ENCODE measurements at places on chromosomes 11 and 22.

GRCh38 chr11:70498171-70498571 is 99.8 kb downstream of the CTTN start:
- DNase-seq = peak; percentile 26

GRCh38 chr11:65110354-65110861 is 1.3 kb upstream of the TM7SF2 start:
- DNase-seq = peak; percentile 83

GRCh38 chr11:77630157-77630710 is 7.4 kb downstream of the CLNS1A start:
- no peak for DNase-seq

DNA sequence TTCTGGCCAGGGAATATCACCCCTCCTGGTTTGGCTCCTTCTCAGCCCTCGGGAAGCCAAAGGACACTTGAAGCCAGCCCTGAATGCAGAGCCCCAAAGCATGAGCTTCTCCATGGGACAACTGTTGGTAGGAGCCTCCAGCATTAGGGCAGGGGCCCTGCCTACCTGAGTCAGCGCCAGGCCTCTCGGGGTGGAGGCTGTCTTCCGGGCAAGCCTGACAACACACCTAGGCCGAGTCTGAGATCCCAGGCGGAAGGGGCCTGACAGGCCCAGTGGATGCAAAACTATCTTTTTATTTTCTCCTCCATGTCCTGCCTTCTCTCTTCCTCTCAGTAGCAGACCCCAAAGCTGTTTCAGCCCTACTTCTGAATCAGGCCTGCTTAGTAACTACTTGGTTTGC is 27.6 kb downstream of the RCOR2 start:
- no peak for DNase-seq

- no peak for DNase-seq
Observed at GRCh38 chr11:3094223-3094824, 37.1 kb upstream of the CARS1 start.

DNA sequence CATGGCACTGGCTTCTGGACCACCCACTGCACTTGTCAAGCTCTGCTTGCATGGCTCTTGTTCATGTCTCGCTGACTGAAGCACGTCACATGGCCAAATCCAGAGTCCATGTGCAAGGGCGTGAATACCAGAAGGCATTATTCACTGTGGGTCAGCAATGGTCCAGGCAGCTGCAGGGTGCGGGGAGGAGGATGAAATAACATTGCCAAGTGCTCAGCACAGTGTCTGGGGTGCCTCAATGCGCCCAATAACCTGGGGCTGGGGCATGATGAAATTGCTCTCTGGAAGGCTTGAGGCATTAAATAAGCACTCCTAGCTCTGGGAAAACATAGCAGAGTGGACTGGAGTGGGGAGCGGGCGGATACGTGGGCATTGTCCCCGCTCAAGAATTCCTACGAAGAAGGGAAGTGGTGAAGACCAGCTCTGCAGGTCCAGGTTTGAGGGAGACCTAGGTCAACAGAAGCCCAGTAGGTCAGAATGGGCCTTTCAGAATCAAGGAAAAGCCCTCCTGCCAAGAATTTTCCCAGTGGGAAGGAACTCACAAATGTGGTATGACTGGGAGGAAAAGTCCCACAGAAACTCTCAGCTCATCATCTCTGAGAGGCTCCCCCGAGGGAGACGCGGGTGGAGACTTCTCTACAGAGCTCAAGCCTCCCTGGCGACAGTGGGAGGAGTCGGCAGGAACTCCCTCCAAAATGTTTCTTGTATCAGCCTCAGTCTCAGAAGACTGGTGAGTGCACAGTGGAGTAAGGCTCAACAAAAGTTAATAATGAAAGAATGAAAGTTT is 15.3 kb upstream of the ACCSL start:
- no peak for DNase-seq

- peak; percentile 68 for DNase-seq
Observed at GRCh38 chr11:11243590-11244469, 109.2 kb downstream of the CSNK2A3 start.

DNA sequence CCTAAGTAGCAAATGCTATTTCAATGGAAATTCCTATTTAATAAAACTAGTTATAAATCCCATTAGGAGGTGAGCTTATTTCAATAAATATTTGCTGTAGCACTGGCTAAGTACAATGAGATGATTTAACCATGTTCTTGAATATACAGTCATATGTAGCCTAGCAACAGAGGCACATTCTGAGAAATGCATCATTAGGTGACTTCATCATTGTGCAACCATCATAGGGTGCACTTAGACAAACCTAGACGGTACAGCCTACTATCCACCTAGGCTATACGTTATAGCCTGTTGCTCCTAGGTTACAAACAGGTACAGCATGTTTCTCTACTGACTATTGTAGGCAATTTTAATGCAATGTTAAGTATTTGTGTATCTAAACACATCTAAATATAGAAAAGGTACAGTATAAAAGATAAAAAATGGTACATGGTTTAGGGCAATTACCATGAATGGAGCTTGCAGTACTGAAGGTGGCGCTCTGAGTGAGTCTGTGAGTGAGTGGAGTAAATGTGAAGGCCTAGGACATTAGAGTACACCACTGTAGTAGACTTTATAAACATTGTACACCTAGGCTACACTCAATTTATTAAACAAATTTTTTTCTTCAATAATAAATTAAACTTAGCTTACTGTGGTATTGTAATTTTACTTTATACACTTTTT is 350.1 kb downstream of the CASP12 start:
- DNase-seq = no peak

- DNase-seq = no peak
Observed at GRCh38 chr22:33851240-33851639, 69.0 kb downstream of the LARGE1 start.

GRCh38 chr22:41242396-41243117 is 1.8 kb upstream of the CHADL start:
- no peak for DNase-seq

DNA sequence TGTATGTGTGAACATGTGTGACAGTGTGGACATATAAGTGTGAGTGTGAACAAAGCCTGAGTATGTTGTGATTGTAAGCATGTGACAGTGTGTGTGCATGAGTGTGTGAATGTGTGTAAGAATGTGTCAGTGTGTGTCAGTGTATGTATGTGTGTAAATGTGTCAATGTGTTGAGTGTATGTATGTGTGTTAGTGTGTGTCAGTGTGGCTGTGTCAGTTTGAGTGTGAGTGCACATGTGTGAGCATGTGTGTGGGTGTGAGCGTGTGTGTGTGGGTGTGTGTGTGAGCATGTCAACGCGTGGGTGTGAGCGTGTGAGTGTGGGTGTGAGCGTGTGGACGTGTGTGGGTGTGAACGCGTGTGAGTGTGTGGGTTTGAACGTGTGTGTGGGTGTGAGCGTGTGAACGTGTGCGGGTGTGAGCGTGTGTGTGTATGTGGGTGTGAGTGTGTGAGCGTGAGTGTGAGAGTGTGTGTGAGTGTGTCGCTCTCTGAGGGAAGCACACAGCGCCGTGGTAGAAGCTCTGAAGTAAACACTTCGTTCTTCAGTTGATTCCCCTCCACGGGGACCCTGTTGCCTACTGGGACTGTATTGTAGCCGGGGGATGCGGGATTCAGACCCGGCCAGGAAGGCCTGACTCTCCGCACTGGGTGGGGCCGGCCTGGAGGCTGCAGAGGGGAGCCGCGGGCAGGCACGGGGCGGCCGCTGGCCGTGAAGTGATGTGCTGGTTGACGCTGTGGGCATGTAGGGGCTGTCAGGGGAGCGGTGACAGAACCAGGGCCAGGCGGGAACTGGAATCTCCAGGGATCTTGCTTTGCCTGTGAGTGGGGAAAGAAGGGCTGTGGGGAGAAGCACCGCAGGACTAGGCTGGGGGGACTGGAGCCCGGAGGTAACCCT is 21.1 kb downstream of the RPS6KA4 start:
- DNase-seq = no peak

GRCh38 chr22:43867839-43868635 is 5.7 kb upstream of the SULT4A1 start:
- no peak for DNase-seq

- DNase-seq = no peak
Observed at GRCh38 chr11:15697437-15698236, 582.9 kb downstream of the INSC start.

DNA sequence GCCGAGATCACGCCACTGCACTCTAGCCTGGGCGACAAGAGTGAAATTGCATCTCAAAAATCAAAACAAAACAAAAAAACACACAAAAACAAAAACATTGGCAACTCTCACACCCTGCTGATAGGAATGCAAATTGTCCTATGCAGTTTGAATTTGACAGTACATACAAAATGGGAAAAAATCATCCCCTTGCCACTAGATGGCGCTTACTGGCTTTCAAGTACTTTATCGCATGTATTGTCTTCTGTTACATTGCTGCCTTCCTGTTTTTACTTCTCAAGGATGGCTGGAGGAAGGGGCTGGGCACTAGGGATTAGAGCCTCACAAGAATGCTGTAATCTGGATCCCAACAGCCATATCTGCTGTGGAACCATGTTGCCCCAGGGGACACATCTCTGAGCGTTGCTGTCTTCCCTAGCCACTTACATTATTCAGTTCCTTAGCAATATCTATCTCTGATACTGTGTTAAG is 59.4 kb upstream of the A4GALT start:
- DNase-seq = peak; percentile 68

DNA sequence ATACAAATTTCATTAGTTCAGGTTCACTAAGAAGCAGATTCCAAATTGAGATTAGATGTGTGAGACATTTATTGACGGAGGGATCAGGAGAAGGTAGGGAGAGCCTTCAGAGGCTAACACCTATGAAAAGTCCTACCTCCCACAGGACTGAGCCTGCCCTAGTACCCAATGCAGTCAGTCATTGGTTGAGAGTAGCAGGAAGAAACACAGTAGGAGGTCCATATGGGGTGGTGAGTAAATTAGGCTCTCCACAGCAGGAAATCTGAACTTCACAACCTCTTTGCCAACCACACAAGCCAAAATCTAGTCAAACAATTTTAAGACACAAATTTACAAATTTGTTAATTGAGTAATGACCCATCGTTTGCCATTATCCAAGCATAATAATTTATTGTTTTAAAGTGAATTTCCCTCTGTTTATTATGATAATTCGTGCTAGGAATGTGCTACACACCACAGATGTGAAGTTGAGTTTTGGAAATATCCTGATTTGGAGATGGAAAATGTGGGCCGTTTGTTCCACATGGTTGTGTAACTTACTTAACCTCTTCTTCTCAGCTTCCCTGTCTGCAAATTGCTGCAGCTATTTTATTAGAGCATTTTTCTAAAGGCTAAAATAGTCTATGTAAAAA is 542.1 kb downstream of the ETS1 start:
- DNase-seq = no peak

- DNase-seq = peak; percentile 33
Observed at GRCh38 chr11:103055221-103055890, 36.6 kb downstream of the DCUN1D5 start.

DNA sequence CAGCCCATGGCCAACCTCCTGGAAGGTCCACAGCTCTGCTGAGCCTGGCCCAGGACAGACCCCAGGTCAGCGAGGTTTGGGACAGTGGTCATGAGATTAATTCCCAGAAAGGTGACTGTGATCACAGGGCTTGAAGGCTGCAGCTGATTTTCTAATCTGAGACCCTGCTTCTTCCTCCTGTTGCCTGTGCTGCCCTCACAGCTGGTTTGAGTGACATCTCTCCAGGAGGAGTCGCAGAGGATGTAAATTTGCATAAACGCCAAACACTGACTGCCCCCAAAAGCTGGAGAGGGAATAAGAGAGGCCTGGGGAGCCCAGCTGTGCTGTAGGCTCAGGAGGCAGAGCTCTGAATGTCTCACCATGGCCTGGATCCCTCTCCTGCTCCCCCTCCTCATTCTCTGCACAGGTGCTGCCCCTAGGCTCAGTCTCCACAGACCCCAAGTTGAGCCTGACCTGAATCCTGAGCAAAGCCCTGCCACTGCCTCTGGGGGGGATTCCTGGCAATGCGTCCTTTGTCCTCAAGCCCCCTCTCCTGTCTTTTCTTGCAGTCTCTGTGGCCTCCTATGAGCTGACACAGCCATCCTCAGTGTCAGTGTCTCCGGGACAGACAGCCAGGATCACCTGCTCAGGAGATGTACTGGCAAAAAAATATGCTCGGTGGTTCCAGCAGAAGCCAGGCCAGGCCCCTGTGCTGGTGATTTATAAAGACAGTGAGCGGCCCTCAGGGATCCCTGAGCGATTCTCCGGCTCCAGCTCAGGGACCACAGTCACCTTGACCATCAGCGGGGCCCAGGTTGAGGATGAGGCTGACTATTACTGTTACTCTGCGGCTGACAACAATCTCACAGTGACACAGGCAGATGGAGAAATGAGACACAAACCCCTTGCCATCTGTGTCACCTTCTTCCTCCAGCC is 23.8 kb downstream of the GGTLC2 start:
- no peak for DNase-seq

DNA sequence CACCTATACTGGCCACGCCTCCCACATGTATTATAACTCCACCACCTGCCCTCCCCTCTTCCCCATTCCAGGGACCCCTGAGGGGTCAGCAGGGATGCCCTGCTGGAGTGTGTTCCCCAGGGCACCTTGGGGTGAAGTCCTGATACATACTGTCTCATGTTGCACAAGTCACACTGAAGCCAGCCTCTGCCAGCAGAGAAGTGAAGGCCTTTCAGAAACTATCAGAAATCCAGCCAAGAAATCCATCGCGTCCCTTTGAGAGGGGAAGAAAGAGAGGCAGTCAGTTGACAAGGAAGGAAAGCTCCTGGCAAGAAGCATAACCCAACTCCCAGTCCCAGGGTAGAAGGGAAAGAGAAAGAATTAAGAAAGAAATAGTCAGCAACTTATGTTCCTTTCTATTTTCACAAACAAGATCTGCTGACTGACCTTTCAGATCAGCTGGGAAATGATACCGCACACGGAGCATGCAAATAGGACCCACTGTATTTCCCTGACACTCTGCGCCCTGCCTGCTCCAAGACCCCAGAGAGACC is 45.2 kb downstream of the SC5D start:
- no peak for DNase-seq

GRCh38 chr11:120613264-120614226 is 102.0 kb downstream of the GRIK4 start:
- DNase-seq = no peak

- DNase-seq = no peak
Observed at GRCh38 chr11:46388619-46389449, 2.7 kb downstream of the CHRM4 start.

DNA sequence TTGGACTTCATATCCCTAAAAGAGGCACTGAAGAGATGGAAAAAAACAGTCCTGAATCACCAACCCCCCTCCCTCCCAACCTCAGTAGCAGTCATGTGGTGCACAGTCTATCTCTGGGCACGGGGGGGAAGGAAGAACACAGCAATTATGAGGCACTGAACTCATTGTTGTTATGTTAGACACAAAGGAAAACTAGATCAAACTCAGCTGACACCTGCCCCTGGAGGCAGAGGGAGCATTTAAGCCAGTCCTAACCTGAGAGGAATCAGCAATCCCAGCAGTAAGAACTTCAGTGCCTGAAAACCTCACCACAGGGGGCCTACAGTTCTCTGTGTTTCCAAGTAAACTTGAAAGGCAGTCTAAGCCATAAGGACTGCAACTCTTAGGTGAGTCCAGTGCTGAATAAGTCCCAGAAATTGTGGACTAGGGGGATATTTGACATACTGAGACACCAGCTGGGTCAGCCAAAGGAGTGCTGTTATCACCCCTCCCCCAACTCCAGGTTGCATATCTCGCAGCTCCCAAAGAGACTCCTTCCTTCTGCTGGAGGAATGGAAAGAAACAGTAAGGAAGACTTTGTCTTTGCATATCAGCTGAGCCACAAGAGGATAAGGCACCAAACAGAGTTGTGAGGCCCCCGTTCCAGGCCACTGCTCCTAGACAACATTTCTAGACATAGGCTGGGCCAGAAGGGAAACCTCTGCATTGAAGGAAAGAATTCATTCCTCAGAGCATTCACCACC is 72.5 kb downstream of the GLYATL1 start:
- no peak for DNase-seq

GRCh38 chr11:1050581-1051355 is 14.2 kb upstream of the MUC6 start:
- DNase-seq = peak; percentile 28
